Thoracic aorta (tissue), 2 donors: ENCODE measurements at places on chromosomes 6 and 20.

DNA sequence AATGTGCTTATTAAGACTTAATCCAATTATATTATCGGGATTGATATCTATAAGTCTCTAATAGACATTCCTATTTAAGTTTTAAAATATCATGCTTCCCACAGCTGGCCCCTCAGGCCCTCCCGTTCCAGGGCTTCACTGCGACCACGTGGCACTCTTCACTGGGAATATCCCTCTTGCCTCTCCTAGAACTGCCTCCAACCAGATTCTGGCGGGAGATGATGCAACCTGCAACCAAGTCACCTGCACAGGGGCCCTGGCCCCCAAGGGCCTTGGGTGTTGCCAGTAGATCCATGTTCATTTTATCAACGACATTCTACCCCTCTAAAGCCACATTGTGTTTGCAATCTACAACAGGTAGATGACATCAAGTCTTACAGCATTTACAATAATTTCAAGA is 18.4 kb upstream of the RAMACL start:
- no peak for DNase-seq

- no peak for DNase-seq
These were observed 152.9 kb downstream of the SOD2 start for GRCh38 chr6:159540152-159540551.

GRCh38 chr20:49286689-49287551 is 9.1 kb upstream of the ZNFX1 start:
- no peak for DNase-seq

- no peak for DNase-seq
These were observed 205.1 kb downstream of the LY86 start for GRCh38 chr6:6793388-6794250.

DNA sequence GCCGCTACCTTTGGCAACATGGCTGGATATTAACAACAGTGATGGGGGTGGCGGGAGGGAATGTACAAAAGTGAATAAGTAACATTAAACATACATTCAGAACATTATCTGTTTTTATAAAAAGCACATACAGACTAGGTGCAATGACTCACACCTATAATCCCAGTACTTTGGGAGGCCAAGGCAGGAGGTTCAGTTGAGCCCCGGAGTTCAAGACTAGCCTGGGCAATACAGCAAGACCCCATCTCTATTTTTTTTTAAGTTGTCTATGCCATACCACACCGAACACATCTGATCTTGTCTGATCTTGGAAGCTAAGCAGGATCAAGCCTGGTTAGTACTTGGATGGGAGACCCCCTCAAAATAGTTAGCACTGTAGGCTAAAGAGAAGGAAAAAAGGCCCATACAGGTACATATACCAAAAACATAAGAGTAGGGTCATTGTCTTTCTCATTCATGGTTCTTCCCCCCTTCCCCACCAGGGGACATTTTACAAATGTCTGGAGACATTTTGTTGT is 1.7 kb upstream of the HCK start:
- no peak for DNase-seq

- DNase-seq, result no peak
These were observed 281.0 kb upstream of the SULF2 start for GRCh38 chr20:48066246-48066645.

- DNase-seq, result no peak
These were observed 87.0 kb downstream of the FHL5 start for GRCh38 chr6:96649926-96650325.
